ENCODE measurements at places on chromosomes 6 and 20.

- no peak for DNase-seq
These were observed 298.4 kb downstream of the MAFB start for GRCh38 chr20:40390654-40391053.

DNA sequence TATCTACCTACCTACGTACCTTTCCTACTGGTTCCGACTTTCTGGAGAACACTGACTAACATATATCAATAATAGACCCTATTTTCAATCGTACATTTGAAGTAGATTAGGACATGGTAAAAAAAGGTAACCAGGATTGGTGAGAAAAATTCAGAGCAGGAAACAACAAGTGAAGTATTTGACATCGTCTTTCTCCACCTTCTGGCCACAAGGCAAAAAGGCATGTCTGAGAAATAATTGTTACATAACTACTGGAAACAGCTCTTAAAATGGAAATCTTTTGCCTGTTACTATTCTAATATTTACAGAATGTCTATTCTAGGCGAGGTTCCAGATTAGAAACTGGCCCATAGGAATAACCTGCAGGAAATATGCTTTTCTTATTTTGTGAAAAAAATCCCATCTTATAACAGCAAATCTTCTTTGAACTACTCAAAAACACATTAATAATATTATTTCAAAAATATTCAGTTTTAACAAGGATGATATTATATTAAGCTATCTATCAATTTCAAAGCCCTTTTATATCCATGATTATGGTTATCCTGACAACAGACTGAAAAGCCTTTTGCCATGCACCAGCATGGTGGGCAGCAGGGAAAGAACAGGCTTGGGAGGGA lies 80.8 kb downstream of the RCAN2 start:
- no peak for DNase-seq

- DNase-seq, result no peak
These were observed 12.0 kb downstream of the CNKSR3 start for GRCh38 chr6:154498340-154498934.

DNA sequence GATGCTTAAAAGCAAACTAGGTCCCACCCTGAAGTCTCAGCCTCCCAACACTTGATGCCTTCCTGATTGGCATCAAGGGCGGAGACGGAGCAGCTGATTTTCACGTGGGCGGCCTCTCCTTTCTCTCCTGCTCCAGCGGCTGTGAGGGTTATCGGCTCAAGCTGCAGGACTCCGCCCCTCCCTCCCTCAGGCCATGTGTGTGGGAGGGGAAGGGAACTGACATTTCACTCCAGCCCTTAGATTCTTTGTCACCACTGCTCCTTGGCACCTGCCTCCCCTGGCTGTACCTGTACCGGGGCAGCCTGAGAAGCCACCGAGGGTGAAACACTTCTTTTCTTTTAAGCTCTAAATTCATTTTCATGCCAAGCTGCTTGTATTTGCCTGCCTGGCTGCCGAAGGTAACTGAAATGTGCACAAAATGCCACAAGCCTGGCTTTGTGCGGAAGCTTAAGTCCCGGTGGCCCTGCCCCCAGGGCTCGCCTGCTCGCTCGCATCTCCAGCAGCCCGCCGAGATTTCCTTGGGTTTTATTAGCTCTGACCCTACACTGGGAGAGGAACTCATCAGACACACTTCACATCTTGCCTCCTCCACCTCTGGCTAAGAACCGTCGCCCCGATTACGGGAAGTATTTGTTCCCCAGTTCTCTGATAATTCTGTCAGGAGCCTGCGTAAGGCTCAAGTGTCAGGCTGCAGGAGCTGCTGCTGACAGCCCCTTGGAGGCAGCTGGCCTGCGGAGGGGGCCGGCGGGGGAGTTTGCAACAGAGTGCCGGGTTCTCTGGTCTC lies 9.6 kb upstream of the CPNE5 start:
- no peak for DNase-seq

DNA sequence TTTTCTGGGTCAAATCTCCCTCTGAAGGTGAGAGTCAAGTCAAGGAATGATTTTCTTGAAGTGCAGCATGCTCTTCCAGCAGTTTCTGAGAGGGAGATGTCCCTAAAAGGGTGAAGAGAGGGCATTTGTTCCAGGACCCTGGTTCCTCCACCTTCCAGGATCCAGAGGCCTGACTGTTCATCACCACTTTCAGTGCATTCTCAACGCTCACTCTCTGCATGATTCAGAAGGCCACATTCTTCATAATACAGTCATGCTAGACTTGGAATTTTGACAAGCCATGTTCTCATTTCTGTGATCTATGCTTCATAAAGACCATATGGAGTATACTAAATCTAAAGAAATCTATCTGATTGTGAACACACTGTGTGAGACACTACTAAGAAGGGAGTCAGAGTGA lies 85.1 kb downstream of the PDE7B start:
- DNase-seq, result no peak
